ENCODE measurements at places on chromosomes 7 and 10.

GRCh38 chr7:155907450-155908200 is 95.4 kb upstream of the SHH start:
- no peak for DNase-seq

- no peak for DNase-seq
These were observed 14.2 kb upstream of the SLC35B4 start for GRCh38 chr7:134330974-134331373.

DNA sequence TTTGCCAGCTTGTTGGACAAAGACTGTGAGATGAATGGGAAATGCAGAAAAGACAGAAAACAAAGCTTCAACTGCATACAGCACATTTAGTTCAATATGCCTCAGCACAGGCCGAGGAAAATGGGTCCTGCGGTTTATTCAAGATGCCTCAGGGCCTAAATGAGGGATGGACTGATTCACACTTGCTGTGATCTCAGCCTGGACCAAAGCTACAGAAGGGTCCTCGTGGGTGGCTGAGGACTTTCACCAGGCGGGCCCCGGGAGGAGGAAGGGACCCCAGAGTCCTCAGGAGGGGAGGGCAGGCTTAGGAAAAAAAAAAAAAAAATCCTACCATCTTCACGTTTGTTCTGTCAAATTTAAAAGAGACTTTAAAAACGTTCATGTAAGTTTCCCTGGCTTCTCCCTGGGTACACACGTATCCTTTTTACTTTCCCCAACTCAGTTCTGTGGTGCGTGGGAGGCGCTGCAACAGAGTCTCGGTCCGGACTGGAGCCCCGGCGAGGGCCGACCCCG is 624 bp upstream of the ZNF783 start:
- DNase-seq, result no peak

- peak; percentile 5 for DNase-seq
These were observed 354.5 kb downstream of the TFEC start for GRCh38 chr7:115676080-115676479.

GRCh38 chr10:10130686-10131085 is 887.0 kb upstream of the CELF2 start:
- DNase-seq, result no peak

DNA sequence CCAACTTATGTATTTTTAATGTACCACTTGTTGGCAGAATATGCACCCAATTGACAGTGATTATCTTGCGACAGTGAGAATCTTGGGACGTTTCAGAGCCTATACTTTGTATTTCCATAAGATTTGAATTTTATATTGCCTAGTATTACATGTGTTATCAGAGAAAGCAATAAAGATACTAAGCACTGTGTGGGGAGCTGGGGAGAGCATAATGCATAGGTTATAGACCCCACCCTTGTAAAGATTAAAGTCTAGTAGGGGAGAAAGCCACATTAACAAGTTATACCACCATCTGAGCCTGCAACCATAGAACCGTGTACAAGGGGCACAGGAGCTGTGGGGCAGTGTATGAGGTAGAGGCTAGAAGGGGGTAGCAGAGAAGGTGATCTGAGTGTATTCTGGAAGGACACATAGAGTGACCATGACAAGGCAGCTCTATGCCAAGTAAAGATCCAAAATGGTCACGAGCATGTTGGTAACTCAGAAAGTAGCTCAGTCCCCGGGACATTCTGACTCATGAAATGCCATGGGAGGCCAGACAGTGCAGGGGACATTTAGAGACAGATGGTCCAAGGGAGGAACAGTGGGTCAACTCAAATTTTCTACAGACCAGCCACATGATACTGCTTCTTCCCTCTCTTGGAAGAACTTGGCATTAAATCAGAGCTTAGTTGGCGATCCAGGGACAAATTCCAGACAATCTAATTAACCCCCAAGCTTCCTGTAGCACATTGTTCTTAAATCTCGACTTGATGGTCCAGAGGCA is 84.5 kb downstream of the ADRA2A start:
- no peak for DNase-seq

DNA sequence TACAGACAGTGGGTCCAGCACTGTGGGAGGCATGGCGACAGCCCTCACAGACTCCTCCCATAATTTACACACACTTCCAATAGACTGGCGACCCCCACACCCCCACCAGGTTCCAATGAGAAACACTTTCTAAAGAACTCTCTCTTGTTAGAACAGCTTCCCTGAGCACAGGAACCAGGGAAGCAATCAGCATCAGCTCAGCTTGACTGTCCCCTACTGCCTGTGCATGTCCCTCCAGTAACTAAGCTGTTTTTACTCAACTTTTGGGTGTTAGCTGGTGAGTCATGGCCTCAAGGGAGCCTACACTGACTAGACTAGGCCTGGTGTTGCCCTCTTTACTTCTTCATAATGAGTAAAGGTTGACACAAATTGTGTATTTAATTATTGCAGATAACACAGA is 32.6 kb upstream of the HERPUD2 start:
- no peak for DNase-seq

- no peak for DNase-seq
These were observed 194.0 kb downstream of the HDAC9 start for GRCh38 chr7:18689551-18689950.

DNA sequence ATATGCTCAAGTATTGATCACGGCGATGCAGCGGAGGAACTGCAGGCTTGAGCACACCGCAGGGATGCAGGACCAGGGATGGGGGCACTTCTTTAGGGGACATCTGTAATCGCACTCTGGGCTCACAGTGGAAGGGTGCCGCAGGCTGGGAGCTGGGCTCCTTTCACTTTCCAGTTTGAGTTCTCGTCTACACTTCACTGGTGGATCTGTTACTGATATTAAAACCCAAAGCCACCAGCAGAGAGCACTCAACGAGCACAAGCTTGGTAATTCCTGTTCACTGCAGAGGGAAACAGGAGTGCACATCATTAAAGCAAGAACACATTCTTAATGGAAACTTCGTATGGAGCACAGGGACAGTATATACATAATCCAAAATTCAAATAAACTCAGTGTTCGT is 91.3 kb downstream of the PARD3 start:
- DNase-seq, result no peak

DNA sequence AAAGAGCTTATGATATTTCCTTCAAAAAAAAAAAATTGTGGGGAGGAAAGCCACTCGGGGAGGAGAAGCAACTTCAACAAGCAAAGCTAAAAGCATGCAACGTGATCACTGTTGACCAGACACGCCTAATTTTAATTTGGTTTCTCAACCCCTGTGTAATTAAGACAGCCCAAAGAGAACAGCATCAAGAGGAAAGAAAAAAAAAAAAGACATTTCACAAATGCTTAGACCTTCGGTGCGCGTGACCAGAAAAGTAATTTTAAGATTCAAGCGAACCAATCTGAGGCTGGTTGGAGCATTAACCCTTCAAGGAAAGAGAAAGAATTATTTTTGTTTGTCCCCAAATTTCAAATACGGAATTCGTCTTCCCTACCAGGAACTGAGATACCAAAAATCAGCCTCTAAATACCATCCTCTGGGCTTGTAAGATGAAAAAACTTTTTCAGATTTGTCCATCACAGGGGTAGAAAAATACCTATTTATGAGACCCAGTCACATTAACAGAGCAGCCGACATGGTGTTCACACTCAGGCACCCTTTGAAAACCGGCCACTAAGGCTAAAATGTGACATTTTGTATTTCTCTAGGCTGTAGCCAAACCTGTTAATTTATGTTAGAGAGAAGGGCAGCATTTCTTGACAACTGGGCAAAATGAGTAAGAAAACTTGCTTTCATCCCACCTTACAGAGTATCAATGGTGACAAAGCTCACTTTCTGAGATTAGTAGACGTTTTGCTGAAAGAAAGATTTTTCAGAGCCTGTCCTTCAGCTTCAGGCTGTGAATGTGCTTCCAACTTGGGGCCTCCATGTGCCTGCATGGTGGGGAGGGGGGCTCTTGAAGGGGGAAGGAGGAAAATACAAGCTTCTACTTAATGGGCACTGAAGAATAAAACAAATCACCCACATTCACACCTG is 179.9 kb upstream of the KLF14 start:
- DNase-seq, result no peak

DNA sequence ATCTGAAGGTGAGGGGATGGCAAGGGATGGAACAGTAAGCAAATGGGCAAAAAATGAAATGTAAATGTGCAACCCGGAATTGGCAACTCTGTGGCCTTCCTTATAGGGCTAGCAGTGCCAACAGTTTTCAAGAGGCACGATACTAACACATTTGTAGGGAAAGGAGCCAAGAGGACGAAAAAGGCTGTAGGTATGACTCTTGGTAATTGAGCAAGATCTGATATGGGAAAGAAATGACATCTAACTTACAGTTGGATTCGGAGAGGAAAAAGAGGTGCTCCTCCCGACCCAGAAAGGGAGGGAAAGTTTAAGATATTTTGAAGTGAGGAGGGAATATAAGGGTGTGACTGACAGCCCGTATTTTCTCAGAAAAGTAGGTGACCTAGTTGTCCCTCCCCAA is 2.1 kb upstream of the CREM start:
- no peak for DNase-seq

- DNase-seq, result peak; percentile 59
These were observed 33.8 kb upstream of the ZFAND2A start for GRCh38 chr7:1193593-1194424.

DNA sequence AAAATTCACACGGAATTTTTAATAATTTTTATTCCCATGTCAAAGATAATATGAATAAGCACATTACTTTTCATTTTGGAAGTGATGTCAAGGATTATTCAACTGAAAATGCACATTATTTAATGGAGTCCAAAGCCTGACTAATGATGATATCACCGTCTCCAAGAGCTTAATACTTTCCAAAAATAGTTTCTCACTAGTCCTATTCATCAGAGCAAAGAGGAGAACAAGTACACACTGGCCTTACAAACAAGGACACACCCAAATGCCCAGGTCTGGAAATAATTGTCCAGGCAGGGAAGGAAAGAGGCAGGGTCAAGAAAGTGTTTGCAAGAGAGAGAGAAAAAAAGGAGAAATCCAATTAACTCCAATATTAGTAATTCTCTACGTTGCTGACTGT is 216.8 kb upstream of the CCDC6 start:
- DNase-seq, result no peak

GRCh38 chr7:158001621-158002320 is 585.9 kb downstream of the PTPRN2 start:
- DNase-seq, result no peak
